ENCODE measurements at places on chromosomes 6 and 20.

GRCh38 chr6:123213921-123214320 lies 217.9 kb downstream of the CLVS2 start:
- no peak for DNase-seq

GRCh38 chr6:168373389-168373788 lies 53.8 kb upstream of the DACT2 start:
- no peak for DNase-seq

DNA sequence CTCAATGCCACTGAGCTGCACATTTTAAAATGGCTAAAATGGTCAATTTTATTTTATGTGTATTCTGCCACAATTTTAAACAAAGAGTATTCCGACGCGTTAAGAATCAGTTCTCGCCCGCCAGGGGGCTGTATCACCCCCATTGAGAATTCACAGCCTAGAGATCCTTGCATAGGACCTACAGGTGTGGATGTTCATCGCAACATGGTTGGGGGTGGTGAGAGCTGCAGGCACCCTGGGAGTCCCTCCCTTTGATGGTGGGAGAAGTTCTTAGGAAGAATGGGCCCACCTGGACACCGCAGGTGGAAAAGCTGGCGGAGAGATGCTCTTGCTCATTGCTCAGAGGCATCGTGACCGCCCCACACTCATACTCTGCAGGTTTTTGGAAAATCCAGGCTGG lies 63.5 kb downstream of the SLC2A10 start:
- no peak for DNase-seq

DNA sequence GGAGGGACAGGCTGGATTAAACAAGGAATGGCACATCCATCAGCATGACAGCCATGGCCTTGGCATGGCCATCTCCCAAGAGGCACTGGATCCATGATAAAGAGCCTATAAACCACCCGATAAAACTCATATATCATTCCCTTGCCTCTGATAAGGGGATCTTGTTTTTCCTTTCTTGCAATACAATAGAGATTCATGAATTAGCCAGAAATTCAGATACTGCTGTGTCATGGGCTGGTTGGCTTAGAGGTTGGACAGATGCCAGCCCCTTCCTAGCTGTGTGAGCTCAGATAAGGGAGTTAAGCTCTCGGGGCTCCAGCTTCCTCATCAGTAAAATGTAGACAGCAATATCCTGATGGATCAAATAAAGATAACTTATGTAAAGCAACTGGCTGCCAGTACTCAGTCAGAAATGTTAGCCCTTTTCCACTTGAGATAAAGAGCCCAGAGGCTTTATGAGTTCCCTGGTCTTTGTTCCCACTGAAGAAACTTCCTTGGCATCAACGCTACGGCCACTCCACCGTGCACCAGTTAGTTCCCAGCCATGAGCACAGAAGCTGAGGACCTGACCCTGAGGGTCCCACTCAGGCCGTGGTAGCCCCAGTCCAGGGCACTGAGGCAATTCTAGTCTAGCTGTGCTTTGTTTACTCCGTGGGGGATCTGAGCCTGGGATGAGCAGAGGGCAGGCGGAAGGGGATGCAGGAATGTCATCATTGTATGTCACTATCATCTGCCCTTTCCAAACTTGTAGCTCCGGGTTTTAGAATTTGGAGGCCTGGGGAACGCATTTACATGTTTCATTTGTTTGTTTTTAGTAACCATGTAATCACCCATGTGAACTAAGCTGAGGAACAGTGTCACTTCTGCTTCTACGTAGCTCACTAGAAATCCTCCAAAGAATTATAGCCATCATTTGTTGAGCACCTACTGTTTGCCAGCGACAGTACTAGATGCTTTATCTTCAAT lies 67.2 kb upstream of the TBC1D7 start:
- DNase-seq = no peak

GRCh38 chr6:149457316-149457884 lies 27.4 kb downstream of the ZC3H12D start:
- no peak for DNase-seq

- DNase-seq = no peak
Observed at GRCh38 chr20:45073221-45073620, 27.7 kb downstream of the KCNS1 start.

- no peak for DNase-seq
Observed at GRCh38 chr6:17473554-17473953, 80.2 kb downstream of the CAP2 start.

DNA sequence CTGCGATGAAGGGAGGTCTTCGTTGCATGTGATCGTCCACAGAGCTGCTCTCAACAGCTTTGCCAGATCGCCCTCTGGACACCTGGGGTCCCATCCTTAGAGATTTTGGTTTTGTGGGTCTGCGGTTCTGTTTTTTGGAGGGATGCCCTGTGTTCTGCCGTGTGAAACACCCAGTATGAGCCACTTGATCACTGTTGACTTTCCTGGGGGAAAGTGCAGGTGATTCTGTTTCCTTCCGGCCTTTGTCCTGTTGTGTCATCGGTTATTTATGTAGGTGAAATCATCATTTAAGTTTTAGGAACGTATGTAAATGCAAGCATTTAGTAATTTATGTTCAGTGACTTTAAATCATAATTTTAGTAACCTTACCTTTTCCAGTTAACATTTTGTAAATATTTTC lies 56.4 kb upstream of the SLC22A1 start:
- no peak for DNase-seq

GRCh38 chr6:130624046-130624445 lies 203.2 kb upstream of the SMLR1 start:
- no peak for DNase-seq

- no peak for DNase-seq
Observed at GRCh38 chr6:27188061-27188884, 59.2 kb upstream of the PRSS16 start.

- DNase-seq = no peak
Observed at GRCh38 chr20:24953209-24953575, 4.1 kb downstream of the CST7 start.

GRCh38 chr6:152271776-152272464 lies 365.2 kb downstream of the SYNE1 start:
- no peak for DNase-seq

- no peak for DNase-seq
Observed at GRCh38 chr6:46583721-46584120, 68.9 kb downstream of the CYP39A1 start.

DNA sequence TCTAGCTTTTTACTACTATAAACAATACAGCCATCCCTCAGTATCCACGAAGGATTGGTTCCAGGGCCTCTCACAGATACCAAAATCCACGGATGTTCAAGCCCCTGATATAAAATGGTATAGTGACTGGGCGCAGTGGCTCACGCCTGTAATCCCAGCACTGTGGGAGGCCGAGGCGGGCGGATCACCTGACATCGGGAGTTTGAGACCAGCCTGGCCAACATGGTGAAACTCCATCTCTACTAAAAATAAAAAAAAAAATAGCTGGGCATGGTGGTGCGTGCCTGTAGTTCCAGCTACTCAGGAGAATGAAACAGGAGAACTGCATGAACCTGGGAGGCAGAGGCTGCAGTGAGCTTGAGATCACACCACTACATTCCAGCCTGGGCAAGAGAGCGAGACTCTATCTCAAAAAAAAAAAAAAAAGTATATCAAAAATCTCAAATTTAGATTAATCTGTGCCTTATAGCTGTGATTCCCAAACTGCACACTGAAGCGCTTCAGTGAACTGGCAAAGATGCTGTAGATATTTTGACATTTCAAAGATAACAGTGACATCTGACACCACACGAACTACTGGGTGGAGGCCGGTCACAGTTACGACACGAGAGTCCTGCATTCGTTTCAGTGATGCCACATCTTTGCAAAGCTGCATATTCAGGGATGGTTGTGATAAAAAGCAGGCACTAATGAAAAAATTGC lies 38.3 kb downstream of the MRS2 start:
- no peak for DNase-seq

DNA sequence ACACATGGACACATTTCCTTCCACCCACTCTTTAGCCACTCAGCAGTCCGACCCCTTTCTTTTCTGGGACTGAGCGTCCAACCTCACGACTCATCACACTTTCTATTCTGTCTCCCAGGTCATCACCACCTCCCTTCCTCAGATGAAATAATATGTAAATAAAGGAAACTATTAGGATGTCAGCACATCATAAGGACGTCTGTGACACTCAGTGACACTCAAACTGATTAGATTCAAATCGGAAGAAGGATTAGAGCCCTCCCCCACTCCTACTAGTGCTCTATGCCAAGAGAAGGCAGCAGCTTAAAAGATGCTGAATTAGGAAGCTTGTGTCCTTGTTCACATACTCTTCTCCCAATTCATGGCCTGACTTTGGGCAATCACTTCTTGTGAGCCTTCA lies 113.6 kb downstream of the TNFRSF21 start:
- no peak for DNase-seq

Data from stimulated activated CD8-positive, alpha-beta memory T cell treated with anti-CD3 and anti-CD28 coated beads, Interleukin-15, amount 100 ng/mL, for 24 hours (primary cell).